Astrocyte of the cerebellum (primary cell): ENCODE measurements at places on chromosomes 16 and 17.
A peak's percentile ranks its signal among the peaks of the same experiment; 100 is the strongest.

DNA sequence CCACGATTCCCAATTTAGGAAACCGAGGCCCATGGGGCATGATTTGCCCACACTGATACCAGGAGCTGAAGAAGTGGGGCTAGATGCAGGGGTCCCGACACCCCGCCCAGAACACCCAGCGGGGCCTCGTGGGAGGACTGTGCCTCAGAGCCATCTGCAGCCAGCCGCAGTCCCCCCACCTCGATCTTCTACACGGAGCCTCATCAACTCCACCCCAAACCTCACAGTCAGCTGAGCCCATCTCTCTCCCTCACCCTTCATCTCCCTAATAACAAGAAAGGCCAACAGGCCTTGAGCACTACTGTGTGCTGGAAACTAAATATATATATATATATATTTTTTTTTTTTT lies 4.2 kb downstream of the ITGAE start:
- no peak for DNase-seq

- DNase-seq = peak; percentile 63
Observed at GRCh38 chr17:77420804-77421629, 280.2 kb downstream of the SEC14L1 start.

DNA sequence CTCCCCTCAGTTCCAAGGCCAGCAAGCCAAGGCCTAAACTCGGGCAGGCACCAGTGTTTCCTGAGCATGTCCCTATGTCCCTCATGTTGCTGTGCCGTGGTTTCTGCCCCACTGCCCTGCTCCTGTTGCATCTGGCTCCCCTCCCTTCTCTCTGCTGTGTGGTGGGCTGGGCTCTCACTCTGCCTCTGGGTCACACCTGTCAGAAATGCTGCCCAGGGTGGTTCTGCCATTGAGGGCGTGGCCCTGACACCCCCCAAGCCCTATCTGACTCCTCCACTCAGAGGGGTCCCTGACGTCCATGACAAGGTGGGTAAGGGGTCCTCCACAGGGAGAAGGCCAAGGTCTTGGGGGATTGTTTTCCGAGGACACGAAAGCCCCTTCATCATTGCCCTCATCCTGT lies 9.2 kb upstream of the ITGA3 start:
- no peak for DNase-seq

DNA sequence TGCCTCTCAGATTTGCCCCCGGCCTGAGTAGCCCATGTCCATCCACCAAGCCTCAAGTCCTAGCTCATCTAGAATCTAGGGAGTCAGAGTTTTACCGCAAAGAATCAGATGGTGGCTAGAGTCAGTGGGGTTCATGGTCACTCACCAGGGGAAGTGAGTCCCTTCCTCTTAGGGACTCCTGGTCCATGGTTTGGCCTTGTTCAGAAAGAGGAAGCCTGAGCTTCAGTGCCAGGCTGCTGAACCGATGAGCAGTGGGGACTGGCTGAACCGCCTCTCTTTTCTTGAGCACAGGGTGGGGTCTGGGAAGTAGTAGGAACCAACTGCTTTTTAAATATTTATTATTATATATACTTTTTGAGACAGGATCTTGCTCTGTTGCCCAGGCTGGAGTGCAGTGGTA lies 160.3 kb downstream of the NTN1 start:
- no peak for DNase-seq

- no peak for DNase-seq
Observed at GRCh38 chr16:73464834-73465233, 416.9 kb upstream of the ZFHX3 start.

DNA sequence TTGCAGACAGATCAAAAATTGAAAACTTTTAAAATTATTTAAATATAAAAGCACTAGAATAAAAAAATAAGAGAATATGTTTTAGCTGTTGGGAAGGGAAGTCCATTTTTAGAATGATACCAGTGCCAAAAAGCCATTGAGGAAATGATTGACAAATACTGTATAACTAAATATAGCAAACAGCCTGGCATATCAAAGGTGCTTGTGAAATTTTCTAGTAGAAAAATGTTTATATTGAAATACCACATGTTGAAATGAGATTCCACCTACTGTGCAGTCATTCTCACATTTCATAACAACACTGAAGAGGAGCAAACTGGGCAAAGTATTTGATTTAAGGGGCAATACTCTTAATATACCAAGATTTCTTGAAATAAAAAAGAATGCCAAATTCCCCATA lies 183.5 kb downstream of the PHKB start:
- no peak for DNase-seq

DNA sequence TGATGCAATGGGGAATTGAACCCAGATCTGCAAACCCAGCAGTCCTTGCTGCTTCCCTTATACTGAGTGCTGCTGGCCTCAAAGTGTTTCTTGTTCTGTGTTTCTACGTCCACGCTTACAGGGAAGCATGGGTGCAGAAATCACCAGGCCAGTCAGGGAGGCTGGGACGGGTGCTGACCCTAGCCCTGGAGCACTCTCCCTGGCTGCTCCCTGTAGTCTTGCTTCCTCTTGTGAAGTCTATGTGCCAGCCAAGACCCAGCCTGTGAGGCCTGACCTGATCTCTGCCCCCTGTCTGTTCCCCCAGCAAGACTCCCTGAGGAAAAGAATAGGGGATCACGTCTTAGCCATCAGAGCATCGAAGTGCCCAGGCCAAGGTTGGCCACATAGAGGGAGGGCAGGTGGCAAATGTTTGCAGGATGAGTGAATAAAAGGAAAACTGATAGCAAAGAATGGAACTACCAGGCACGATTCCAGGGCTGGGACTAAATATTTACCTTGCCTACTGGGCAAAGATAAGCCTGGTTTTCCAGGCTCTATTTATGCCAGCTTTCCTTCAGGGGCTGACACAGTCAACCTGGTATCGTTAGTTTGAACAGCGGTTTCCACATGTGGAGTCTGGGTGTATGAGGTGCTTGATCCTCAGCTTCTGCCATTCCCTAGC lies 41.2 kb upstream of the RHOT1 start:
- no peak for DNase-seq

- DNase-seq = peak; percentile 26
Observed at GRCh38 chr17:64216338-64217248, 46.5 kb downstream of the TEX2 start.

GRCh38 chr17:79423811-79424465 lies 186.9 kb downstream of the RBFOX3 start:
- DNase-seq = no peak

DNA sequence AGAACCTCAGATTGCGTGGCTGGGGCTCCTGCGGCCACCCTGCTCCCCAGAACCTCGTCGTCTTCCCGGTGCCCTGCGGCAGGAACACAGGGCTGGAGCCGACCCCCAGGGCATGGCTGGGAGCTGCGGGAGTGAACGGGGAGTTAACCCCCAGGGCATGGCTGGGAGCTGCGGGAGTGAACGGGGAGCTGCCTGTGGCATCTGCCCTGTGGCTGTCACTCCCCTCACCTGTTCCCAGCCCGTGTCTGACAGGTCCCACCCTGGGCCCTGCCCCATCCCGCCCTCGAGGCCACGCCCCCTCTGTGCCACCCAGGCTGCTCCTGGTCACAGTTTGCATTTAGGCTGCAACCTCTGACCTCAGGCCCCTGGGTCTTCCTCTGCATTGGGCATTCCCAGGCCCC lies 39.4 kb upstream of the ACSF3 start:
- no peak for DNase-seq
